ENCODE measurements at places on chromosomes 2 and 18.
A peak's percentile ranks its signal among the peaks of the same experiment; 100 is the strongest.

DNA sequence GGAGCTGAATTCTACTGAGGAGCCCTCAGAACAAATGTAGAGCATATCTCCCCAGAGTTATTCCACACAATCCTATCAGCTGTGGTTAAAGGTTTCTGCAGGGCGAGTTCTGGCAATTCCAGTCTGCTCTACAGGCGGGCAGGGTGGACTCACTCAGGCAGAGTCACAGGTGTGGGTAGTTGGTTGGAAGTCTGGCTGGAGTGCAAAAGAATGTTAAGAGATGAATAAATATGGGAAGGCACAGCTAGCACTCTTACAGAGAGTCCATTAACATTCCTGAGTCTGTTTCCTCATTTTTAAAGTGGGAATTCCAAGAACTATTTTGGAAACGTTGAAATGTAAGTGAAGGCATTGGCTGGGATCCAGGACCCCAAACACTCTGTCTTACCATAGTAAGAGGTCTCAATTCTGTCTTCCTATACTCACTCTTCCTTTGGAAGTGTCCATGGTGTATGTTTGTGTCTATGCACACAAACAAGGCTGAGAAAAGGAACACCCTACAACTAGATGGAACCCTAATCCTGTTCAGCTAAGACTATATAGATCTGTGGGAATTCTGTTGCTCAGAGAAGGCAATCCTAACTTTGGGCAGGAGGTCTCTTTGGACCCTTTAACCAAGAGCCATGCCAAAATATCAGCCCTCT, 63.3 kb upstream of the AQP4 start:
- DNase-seq: peak; percentile 6

- DNase-seq: no peak
Observed at GRCh38 chr2:201465524-201465971, 14.0 kb downstream of the STRADB start.

- DNase-seq: no peak
Observed at GRCh38 chr2:46350029-46350689, 53.0 kb downstream of the EPAS1 start.

DNA sequence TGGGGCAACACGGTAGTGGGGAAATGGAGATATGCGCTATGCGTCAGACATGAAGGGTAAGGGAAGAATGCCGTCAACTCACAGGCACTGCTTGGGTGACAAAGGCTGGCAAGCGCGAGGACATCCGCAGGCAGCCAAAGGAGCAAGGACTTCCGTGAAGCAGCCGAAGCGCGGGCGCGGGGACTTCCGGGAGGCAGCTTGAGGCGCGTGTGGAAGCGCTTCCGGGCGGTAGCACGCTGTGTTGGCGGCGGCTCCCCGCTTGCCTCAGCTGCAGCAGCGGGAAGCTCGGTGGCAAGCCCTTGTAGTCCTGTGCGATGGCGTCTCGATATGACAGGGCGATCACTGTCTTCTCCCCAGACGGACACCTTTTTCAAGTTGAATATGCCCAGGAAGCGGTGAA, at the start of gene PSMA8:
PSMA8 (plus strand) TSS at position 218 of the 400 bp plus-strand sequence; CDS start at position 315, 97 bp downstream.
- DNase-seq: no peak

- DNase-seq: no peak
Observed at GRCh38 chr2:54575379-54575888, 119.3 kb downstream of the SPTBN1 start.

GRCh38 chr2:71892896-71893295, 254.8 kb downstream of the CYP26B1 start:
- DNase-seq: no peak

DNA sequence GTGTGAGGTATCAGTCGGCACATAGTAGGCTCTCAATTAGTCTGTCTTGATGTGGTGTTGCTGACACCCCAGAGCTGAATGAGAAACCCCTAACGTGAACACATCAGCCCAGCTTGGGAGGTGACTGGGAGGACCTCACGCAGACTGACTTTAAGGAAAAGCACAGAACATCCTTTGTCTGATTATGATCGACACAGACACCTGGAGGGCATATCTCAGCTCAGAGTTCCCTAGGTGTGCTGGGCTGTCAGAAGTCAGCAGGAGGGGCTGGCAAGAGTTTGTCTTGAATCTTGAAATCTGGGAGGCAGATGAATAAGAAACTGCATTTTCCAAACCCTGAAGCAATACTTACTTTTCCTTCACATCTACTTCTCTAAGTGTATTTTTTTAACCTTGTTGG, 16.8 kb upstream of the MYCN start:
- DNase-seq: no peak

GRCh38 chr18:21949326-21950015, 208.9 kb downstream of the MIB1 start:
- no peak for DNase-seq

GRCh38 chr18:363301-364085, 95.6 kb upstream of the THOC1 start:
- DNase-seq: peak; percentile 37

DNA sequence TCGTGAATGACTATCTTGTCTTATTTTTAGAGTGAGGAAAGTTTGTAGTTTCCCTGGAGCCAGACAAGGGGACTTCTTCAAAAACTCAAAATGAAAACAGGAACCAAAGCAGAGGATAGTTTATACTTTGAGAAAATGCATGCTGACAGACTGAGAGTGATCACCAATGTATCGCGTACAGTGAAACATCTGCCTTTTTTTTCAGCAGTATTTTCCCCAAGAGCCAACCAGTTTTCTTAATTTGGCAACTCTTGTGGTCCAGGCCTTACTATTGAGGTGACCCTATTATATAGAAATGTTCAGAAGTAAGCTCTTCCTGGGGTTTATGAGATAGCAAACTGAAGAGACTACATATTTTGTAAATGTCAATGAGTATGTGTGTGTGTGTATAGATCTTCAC, 153.7 kb upstream of the VRK2 start:
- DNase-seq: no peak

GRCh38 chr2:162006337-162006736, 67.7 kb downstream of the DPP4 start:
- no peak for DNase-seq

DNA sequence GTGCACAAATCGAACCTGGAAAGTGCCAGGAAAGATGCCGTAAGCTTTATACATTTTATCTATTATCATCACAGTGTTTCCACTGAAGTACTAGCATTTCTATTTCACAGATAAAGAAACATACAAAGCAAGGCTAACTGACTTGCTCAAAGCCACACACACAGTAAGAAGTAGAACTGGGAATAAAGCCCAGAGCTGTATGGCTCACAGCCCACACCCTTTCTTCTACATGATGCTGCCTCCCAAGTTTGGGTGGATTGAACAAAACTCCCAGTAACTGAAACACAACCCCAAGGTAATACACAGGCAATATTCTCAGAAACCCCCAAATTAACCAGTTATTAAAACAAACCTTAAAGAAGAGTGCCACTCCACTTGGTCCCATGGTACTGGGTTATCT, 11.2 kb downstream of the SAP130 start:
- DNase-seq: peak; percentile 69

- peak; percentile 90 for DNase-seq
Observed at GRCh38 chr2:97697252-97698235, 15.8 kb upstream of the ZAP70 start.

- peak; percentile 44 for DNase-seq
Observed at GRCh38 chr18:68847219-68847837, 49.4 kb downstream of the CCDC102B start.

- DNase-seq: no peak
Observed at GRCh38 chr18:35915056-35915455, 57.4 kb upstream of the RMP24 start.

All from astrocyte of the hippocampus (primary cell).